ENCODE measurements at places on chromosomes 12 and 14. TPM values are rescaled to one million over a fixed set of nuclear protein-coding genes. Genes with fewer than 3 reads are reported as not detected.

Gene KIF26A
- 8.1 TPM for total RNA-seq

Gene ALG10
- 7.0 TPM for total RNA-seq

Gene DEGS2
- 5.1 TPM for total RNA-seq

Gene MYL2
- total RNA-seq: 12.0 TPM

Gene SMCO2
- 0.35 TPM for total RNA-seq

Gene MED13L
- total RNA-seq: 55.5 TPM

Gene VSIG10
- total RNA-seq: 34.4 TPM

Gene CLSTN3
- 10.9 TPM for total RNA-seq

Gene FAR2
- total RNA-seq: 0.51 TPM

DNA sequence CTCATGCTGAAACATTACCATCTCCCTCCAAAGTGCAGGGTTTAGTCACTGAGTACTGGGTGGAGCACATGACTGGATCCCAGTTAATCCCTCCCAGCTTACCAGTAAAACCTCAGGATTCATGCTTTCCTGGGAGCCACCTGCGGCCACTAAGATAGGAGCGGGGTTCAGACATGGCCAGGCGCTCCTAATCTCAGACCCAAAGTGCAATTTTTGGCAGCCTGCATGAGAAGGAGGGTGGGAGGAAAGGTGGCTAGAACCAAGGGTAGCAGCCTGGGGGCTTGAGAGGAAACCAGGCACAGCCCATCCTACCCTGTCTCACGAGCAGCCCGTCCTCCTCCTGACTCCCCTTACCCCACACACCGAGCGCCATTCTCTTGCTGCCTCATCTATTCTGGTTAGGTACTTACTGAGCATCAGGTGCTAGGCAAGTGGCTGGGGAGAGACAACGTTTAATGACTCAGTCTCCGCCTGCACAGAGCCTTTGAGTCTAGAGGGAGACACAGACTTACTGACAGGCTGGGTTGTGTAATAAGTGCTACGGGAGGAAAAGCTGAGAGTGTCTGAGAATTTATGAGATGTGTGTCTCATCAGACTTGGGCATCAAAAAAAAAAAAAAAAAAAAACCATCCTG is 9.9 kb downstream of the GPRC5A start:
- no peak for DNase-seq

DNA sequence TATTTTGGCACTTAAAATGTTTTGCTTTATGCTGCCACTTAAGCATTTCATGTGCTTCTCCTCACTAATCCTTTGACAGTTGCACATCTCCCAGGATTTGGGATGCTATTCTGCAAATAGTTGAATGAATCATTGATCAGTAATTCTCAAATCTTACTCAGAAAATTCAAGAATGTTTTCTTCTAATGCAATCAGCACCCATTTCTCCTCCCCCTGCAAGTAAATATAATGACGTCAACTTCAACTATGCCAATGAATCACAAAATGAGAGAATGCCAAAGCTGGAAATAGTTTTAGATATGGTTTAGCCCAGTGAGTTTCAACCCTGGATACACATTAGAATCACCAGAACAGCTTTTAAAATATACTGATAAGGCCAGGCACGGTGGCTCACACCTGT is 2.1 kb upstream of the BLOC1S1 start:
- no peak for DNase-seq

DNA sequence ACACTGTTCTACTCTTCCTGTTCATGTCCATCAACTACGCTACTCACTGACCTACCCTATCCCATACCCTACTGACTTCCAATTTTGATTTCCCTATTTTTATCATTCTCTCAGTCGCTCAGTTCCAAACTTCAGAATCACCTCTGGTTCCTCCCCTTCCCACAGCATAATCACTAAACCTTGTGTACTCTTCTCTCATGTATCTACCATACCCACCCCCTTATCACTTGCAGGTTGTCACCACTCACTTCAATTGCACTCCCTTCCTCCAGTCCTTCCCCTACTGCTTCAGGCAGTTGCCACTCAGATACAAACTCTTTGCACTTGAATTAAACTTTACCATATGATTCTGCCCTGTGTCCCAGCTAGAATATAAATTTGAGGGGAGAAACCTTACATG is 6.3 kb downstream of the RACGAP1 start:
- DNase-seq: no peak

- no peak for DNase-seq
Measured at GRCh38 chr12:113088037-113088436, 31.5 kb downstream of the DTX1 start.

DNA sequence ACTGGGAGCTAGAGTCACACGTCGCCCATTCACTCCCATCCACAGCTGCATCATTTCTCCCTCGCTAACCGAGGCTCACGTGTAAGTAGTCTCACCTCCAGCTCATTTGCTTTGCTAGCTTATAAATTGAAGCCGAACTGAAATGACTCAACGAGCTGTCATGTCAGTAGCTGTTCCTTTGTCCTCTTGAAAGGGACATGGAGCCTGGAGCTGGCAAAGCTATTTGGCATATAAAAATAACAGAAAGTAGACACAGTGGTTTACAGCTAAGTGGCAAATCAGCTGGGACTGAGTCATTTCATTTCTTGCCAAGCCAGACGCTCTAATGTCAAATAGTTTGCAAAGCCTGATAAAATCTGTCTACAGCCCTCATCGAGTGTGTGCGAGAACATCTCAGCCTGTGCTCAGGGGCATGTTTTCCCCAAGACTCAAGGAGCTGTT is 114.4 kb upstream of the TMEM233 start:
- no peak for DNase-seq

DNA sequence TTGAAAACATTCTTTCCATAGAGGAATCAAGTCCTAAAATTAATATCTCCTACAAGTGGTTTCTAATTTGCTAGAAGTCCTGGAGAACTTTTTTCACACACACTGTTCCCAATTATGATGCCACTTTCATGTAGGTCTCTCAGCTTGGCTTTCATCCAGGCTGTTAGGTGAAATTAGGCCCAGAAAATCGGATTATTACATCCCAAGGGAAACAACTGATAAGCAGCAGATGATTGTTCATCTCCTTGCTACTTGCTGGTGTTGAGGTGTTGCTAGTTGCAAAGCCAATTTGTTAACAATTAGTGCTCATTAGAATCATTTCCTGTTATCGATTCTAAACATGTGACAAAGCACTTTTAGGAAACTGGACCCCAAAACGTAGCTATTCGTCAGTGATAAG is 248.0 kb downstream of the PDZRN4 start:
- DNase-seq: no peak

- no peak for DNase-seq
Measured at GRCh38 chr12:106380954-106381353, 23.4 kb downstream of the POLR3B start.

GRCh38 chr12:110165540-110166159 is 41.5 kb downstream of the IFT81 start:
- DNase-seq: no peak

DNA sequence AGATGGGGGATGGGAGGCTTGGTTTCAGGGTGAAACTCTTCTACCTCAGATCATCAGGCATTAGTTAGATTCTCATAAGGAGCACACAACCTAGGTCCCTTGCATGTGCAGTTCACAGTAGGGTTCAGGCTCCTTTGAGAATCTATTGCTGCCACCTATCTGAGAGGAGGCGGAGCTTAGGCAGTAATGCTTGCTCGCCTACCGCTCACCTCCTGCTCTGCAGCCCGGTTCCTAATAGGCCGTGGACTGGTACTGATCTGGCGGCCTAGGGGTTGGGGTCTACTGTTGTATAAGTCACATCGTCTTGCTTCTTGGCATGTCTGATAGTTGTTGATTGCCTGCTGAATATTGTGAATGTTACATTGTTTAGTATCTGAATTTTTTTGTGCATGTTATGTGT is 12.2 kb downstream of the SCYL2 start:
- DNase-seq: no peak

DNA sequence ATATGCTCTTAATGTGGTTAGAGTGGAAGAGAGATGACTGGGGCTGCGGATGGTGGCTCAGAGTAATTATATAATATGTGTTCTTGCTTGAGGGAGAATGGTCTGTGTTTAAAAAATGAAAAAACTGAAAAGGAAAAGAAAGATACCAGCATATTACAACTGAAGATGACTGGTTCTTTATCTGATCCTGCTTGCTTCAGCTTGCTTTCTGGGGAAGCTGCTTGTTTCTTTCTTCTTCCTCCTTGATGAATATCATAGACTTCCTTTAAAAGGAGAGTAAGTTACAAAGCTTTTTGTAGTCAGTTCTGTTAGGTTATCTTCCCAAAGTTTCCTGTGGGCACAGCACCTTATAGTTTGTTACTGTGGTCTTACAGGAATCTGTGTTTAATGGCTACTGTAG is 210.9 kb downstream of the ERC1 start:
- DNase-seq: no peak

DNA sequence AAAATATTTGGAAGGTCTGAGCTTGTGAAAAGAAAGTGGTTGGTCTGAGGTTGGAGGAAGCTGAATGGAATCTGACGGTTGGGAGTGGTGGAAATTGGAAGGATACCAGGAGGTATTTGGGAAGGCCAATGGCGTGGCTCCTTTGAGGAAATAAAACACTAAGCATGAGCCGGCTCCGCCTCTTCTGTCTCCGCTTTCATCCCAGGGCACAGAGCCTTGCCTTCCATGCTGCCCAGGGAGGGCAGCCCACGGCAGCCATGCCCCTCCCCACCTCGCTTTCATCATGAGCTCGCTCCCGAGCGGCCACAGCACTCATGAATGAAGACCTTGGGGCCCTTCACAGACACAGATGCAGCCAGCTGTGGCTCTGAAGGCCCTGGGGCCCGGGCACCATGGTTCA is 36.2 kb downstream of the HSP90AA1 start:
- DNase-seq: no peak

DNA sequence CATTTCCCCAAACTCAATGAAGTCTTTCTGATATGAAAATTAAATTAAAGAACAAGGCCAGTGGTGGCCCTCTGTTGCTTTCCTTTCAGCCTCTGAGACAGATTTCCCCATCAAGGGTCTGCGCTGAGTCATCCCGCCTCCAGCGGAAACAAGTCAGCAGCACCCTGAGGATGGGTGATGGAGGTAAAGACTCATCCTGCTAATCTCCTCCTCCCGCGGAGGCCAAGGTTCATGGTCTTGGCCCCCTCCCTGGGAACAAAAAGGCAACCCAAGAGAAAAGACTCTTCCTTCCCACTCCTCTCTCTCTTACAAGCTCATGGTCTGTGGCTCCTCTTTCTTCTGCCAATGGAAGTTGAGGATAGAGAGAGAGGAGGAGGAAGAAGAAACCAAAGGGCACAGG is 9.0 kb upstream of the NUMB start:
- DNase-seq: no peak

DNA sequence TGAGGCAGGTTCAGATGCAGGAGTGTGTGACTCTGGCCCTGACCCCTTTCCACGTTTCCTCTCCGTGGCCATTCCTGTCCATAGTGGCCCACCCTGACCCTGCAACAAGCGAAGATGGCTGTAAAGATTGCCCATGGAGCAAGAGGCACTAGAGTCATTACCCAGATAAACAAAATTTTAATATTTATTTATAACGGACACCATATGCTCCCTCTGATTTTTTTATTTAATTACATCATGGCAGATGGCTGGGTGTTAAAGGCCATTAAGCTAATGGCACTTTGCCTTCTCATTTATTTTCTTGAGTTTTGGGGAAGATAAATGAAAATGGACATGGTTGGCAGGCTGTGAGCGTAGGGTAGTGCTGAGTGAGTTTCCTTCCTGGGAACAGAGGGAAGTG is 58.7 kb downstream of the WSCD2 start:
- no peak for DNase-seq

- DNase-seq: no peak
Measured at GRCh38 chr14:105331575-105332349, 17.2 kb downstream of the PACS2 start.

- no peak for DNase-seq
Measured at GRCh38 chr14:65864984-65865383, 452.5 kb downstream of the FUT8 start.

DNA sequence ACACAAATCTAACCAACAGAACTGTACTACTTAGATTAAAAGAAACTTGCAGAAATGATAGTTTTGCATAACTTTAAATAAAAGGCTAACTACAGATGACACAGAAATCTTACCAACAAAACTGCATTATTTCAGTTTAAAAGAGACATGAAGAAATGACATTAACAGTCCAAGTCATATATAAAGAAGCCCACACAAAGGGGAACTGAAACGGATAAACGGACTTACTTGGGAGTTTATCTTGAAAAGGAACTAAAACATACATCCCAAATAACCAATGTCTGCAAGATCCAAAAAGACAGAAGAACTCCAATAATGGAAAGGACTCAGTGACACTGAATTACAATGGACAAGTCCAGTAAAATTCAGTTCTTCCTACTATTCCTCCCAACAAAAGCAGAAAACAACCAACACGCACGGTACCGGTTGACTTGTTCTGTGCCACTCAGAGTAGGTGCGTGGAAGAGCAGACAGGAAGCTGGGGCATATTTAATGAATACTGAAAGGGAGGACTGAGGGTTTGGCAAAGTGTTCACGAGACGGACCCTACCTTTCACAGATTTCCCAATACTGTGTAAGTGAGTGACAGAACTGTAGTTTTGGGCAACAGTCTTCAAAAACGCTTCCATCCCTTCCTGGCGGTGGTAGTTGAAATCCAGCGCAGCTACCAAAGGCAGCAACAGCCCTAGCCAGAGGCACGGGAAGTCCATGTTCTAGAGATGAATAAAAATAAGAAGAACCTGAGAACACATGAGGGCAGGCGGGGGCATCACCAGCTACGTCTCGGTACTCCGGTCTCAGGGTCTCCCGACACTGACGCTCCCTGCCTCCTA is 627 bp downstream of the CPM start:
- DNase-seq: no peak

GRCh38 chr12:119940897-119941296 is 48.1 kb upstream of the BICDL1 start:
- no peak for DNase-seq

DNA sequence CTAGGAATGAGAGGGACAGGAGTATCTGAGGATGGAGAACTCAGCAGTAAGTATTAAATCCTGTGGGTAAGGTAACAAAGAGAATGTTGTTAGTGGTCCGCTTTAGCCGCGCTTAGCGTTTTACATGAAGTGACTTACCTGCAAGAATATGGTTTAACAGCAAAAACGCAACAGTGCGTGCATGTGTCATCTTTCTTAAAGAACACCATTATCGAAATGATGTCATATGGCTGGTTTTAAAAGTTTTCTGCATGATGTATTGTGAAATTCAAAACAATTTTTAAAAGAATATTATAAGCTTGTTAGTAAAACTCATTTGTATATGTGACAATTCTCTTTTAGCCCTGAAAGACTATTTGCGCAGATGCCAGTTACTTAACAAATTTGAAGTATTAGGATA is 1.7 kb downstream of the LEMD3 start:
- no peak for DNase-seq

Data from pancreas (tissue), 10 donors.